Uterus (tissue), 4 donors: ENCODE measurements at places on chromosomes 7 and 10. TPM values are rescaled to one million over a fixed set of nuclear protein-coding genes. Genes with fewer than 3 reads are reported as not detected.

GRCh38 chr10:114370199-114370598, 34.1 kb downstream of the AFAP1L2 start:
- no peak for DNase-seq

The ZNF138 gene
- total RNA-seq = 16.8 TPM

The H2BK1 gene
- not detected for total RNA-seq

GRCh38 chr10:35545878-35546590, 59.1 kb upstream of the GJD4 start:
- DNase-seq = no peak
